ENCODE measurements at places on chromosomes 2 and 18. TPM values are rescaled to one million over a fixed set of nuclear protein-coding genes. Genes with fewer than 3 reads are reported as not detected.
A peak's percentile ranks its signal among the peaks of the same experiment; 100 is the strongest.

DNA sequence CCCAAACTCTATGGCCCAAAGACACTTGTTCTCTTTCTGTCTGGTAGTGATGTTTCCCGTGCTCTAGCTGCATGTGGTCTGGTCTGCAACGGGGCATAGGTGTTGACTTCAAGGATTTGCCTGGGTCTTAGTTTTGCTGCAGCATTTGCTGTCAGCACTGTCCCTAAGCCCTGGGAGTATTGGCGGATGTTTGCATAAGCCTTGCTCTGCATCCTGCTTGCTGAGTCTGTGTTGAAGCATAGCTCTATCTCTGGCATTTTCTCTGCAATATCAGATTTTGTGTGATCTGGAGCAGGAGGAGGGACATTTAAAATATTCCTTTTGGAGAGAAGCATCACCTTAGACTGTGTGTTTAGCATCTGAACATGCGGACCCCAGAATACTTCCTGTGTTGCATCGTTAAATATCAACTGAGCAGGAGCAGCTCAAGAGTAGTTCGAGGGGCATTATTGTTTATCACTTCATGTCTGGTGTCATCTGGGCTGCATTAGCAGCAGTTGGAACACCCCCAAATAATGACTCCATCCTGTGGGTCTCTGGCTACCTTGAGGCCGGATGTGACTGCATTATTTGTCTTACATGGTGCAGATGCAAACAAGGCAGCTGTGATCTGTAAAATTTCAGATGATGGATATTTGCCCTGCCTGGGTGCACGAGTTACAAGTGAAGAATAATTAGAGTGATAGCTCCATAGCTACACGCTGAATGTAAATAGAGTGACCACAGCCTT, 231.7 kb downstream of the TRIB2 start:
- DNase-seq: no peak

IL1RL1 gene
- total RNA-seq: 1.3 TPM

CYBRD1 gene
- total RNA-seq: 0.86 TPM

FOXI3 gene
- not detected for total RNA-seq

GRCh38 chr2:237473878-237474441, 13.1 kb upstream of the MLPH start:
- DNase-seq: no peak

DNA sequence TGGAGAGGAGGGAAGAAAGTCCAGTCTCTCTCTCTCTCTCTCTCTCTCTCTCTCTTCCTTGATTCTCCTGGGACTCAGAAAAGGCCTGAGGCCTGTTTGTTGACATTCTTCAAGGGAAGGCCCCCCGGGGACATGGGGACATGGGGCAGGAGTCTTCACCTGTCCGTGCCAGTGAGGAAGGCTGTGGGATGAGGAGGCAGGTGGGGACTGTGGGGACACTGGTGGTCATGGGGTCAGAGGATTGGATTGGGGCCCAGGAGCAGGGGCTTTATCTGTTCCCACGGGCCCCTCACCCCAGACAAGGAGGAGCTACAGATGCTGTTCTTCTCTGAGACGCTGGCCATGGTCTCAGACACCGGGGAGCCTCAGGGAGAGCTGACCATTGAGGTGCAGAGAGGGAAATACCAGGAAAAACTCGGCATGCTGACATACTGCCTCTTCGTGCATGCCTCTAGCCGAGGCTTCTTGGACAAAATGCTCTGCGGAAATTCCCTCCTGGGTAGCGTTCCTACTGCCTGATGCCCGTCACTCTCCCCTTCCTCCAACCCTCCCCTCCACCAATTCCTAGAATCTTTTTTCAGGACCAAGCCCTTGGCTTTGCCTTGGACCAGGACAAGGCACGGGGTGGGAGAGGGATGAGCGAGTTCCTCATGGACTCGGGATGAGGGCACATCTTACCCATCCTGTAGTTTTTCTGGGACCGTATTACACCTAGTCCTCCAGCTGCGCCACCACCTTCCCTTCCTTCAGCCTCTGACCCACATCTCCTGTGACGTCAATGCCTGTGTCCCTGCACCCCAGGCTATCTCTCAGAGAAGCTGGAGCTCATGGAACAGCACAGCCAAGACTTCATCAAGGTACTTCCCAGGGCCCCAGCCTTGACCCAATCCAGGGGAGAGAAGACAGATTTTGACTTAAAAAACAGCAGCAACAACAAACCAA, 850 bp downstream of the CATIP start:
- no peak for DNase-seq

RAD51AP2 gene
- total RNA-seq: not detected

DNA sequence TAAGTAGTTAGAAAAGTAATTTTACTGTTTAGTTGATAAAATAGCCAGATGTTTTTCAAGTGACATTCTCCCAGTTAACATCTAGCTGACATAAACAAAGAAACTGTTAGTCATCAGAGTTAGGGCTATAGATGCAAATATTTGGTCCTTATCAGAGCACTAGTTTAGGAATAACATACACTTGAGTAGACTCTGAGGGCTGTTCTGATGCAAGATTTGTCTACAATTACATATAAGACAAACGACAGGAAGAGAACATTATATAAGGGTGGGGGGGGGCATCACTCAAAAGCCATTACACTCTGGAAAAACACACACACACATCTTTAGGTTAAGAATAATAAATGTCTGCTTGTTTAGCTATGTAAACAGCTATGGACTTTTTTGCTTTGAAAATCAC, 554.4 kb upstream of the LRRTM1 start:
- DNase-seq: no peak

DNA sequence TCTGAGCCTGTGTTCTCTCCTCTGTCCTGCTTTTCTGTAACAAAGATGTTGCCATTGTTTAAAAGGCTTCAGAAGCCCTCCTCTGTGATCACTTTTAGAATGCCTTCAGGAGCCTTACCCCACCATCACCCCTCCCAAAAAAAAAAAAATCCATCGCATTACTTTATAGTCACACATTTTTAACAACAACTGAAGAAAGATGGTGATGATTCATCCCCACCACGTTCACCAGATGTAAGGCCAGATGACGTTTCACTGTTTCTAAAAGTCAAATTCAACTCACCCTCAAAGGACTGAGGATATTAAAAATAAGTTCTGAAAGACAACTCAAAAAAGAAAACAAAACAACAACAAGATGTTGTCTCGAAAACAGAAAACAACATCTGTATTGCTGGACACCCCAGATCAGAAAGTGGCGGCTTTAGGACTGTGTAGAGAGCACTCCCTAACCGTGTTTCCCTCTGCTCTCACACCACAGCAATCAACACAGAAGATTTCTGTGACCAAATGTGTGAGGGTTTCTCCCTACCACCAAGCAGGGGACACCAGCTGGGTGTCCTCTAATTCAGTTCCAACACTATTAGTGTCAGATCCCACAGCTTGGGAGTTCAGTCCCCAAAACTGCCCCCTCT, 61.9 kb upstream of the CREB1 start:
- DNase-seq: peak; percentile 15

DNA sequence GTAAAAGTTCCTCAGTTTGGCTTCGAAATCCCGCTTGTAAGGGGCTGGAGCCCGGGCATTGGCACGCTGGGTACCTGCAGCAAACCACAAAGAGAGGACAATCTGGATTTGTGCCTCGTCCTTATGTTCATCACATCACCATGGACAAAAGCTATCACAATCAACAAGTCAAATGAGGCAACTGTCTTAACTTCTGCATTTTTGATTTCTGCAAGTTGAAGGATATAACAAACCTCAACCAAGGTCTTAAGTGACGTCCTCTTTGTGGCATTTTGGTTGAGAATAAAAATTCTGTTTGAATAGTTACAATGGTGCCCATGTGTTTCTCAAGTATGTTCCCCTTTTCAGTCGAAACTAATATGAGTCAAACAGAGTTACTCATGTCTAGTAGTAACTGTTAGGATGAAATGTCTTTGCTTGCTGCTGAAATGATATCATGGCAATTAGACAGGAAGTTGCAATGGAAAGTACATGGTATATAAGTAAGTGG, 70.8 kb upstream of the STK17B start:
- DNase-seq: no peak

DNA sequence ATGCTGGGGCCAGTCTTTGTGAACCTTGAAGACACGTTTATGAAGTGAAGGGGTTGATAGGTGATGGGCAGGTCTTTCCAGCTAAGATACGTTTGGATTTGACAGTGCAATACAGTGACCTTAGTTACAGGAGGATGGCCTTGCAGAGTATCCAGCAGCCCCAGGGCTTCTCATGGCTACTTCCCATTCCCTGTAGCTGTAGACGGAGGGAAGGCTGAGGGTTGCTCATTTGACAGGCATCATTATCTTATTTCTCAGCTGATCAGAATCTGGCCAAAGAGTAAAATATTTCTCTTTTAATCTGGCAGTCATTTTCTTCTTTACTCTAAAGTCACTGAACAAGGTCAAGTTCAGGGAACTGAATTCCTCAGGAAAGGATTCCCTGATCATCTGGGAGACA, 85.1 kb upstream of the RMDN2 start:
- no peak for DNase-seq
